ENCODE measurements at places on chromosomes 5 and 9.

DNA sequence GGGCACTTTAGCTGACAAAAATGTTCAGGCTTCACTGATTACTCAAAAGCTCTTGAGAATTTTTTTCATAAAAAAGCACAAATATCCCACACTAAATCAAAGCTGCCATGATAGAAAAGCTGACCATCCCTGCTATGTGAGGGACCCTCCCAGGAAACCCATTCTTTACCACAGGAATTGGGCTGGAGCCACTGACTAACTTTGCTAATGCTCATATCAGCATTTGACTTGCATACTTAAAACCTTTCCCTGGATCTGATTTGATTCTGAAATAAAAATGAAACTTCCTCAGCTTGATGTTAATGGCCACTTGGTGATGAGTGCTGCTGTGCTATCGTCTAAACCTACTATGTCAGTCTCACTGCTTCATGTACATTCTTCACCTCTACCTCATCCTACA, 243.6 kb downstream of the PRELID2 start:
- no peak for DNase-seq

- DNase-seq: no peak
Measured at GRCh38 chr5:40464511-40464910, 215.2 kb upstream of the PTGER4 start.

GRCh38 chr9:108511307-108511706, 344.5 kb downstream of the ACTL7B start:
- DNase-seq: no peak

GRCh38 chr5:74357827-74358226, 282.7 kb downstream of the ENC1 start:
- DNase-seq: no peak
